Hindlimb muscle (tissue), 1 donor: ENCODE measurements at places on chromosomes 4 and X.

GRCh38 chr4:168486912-168487281 is 6.6 kb upstream of the DDX60L start:
- no peak for DNase-seq

DNA sequence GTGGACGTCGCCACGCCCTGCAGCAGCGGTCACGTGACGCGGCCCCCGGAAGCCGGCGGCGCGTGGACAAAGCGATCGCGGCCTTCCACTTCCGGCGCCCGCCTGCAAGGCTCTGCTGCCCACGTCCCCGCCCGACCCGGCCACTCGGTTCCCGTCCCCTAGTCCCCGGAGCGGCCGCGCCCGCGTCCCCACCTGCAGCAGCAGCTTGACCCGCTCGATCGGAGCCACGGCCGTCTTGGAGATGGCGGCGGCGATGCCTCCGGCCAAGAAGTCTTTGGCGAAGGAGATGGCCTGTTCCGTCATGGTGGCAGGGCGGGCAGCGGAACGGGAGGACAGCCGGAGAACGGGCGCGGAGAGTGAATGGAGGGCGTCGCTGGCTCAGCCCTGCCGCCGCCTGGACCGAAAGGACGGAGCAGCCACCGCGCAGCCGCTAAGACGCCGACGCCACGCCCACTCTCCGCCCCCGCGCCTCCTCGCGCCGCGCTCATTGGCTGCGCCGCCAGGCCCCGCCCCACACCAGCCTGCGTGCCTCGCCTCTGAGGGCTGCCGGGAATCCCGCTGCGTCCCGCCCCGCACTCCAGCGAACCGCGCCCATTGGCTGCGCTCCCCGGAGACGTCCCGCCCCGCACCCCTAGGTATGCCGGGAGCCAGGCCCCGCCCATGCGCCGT is at the start of gene SLC25A6:
Gene SLC25A6 (minus strand): TSS at position 407 of the 669 bp plus-strand sequence. CDS start 104 bp downstream, at position 303.
- peak; percentile 99 for DNase-seq

DNA sequence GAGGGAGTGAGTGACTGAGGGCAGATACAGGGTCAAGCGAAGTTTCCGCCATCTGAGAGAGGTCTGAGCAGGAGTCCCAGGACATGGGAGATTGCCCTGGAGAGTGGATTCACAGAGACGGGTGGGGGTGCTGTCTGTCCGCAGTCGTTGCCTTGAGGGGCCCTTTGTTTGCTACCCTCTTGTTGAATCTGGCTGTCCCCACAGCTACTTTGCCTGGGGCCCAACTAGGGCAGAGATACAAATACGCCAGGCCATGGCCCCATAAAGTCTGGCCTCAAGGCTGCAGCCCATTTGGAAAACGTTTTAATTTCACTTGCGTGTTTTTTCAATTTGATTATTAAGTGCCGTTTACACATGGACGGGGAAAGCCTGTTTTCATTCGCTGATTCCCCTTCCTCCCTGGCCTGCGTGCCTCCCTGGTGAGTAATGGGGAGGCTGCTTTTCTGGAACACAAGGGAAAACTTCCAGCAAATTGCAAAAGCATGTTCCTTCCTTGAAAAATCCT is 134.4 kb downstream of the SMIM20 start:
- DNase-seq, result peak; percentile 91

DNA sequence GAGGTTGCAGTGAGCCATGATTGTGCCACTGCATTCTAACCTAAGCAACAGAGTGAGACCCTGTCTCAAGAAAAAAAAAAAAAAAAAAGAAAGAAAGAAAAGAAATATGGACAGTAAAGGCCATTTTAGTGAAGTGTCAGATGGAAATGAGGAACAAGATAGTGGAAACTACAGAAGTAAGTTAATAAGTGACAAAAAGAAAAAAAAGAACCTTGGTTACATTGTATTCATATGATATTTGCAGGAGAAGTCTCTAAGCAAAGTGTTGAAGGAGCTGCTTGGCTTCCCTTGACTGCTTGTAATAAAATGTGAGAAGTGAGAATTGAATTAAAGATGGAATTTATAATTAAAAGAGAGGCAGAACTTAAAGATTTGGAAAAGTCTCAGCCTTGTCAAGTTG is 73.2 kb downstream of the HOPX start:
- no peak for DNase-seq

DNA sequence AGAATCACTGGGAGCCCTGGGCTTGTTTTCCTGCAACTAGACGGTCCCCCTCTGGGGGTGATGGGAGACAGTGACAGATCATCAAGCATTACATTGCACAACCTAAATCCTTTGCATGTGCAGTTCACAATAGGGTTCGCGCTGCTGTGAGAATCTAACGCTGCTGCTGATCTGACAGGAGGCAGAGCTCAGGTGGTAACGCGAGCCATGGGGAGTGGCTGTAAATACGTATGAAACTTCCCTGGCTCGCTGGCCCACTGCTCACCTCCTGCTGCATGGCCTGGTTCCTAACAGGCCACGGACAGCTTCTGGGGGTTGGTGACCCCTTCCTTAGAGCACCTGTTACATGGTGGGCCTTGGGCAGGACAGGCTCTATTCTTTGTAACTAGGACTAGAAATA is 10.4 kb downstream of the PAQR3 start:
- DNase-seq, result no peak

- no peak for DNase-seq
Observed at GRCh38 chr4:82697561-82697960, 101.0 kb downstream of the SCD5 start.

GRCh38 chr4:54065282-54066087 is 1.1 kb upstream of the CHIC2 start:
- no peak for DNase-seq

GRCh38 chrX:38312436-38312835 is 14.9 kb downstream of the RPGR start:
- no peak for DNase-seq

GRCh38 chrX:30495468-30495867 is 82.1 kb downstream of the TASL start:
- no peak for DNase-seq

GRCh38 chr4:99411041-99411440 is 24.1 kb downstream of the ADH7 start:
- DNase-seq, result no peak
